CD4-positive, alpha-beta T cell treated with Interleukin-1 beta for 1 hour (primary cell): ENCODE measurements at places on chromosomes 2 and 18.

DNA sequence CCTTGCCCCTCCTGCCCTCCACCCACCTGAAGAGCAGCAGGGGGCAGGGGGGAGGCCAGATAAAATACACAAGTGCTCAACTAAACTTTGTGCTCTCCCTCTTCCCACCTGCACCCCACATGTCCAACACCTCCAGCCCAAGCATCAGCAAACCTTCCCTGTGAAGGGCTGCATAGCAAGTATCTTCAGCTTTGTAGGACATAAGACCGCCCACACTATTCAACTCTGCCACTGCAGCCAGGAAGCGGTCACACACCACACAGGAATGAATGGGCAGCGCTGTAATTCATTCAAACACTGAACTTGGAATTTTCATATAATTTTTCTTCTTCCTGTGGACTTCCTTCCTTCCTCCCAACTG, 27.5 kb downstream of the TFCP2L1 start:
- DNase-seq: no peak

- no peak for DNase-seq
Measured at GRCh38 chr2:135093670-135094330, 41.7 kb downstream of the RAB3GAP1 start.

GRCh38 chr2:42930025-42930581, 137.7 kb upstream of the HAAO start:
- DNase-seq: no peak

DNA sequence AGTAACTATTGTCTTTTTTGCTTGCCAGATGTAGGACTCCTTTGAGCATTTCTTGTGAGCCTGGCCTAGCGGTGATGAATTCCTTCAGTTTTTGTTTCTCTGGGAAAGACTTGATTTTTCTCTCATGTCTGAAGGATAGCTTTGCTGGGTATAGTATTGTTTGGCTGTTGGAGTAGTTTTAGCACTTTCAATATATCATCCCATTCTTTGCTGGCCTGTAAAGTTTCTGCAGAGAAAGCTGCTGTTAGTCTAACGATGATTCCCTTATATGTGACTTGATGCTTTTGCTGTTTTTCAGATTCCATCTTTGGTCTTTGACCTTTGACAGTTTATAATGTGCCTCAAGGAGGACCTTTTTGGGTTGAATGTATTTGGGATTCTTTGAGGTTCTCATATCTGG, 12.7 kb downstream of the ZDBF2 start:
- no peak for DNase-seq

- DNase-seq: no peak
Measured at GRCh38 chr2:105291981-105292380, 37.6 kb downstream of the TGFBRAP1 start.

DNA sequence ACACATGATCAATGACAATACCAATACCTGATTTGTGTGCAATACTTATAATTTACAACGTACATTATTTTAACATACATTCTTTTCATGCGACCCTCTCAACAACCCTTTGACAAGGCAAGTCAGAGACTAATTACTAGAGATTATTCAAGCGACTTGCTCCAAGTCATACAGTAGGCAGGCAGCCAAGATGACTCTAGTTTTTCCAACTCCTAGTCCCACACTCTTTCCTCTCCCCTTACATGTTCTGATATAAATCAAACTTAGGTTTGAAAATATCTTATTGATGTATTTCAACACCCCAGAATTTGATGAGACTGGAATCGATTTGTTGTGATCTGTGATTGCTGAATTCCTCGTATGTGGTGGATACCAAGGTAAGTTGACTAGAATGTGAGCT, 8.0 kb upstream of the CYP27C1 start:
- DNase-seq: no peak

DNA sequence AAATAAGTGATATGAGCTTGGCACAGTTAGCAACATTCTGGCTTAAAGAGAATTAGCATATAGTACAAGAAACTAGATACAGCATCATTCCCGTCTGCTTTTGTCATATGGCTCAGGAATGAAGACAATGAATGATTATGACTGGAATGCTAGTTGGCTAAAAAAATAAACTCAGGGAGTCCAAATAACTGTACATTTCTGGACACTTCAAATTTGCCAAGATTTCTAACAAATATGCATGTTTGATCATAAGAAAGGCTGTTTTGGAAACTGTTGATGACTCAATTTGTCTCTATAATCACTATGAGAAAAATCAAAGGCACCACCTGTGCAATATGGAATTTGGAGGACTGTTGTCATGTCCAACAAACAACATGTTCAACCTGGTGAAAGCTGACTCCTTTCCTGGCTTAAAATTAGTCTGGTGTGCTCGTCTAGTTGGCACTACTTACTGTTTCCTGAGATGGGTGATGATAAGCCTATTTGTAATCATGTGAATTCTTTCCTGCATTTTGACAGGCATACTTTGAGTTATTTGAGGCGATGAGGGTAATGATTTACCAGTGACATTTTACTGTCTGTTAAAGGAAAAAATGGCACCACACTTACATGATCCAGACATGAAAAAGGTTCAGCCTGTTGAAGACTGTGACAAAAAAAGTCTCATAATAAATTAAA, 133.9 kb upstream of the CDH20 start:
- no peak for DNase-seq

GRCh38 chr2:42775810-42776209, 11.9 kb upstream of the OXER1 start:
- DNase-seq: no peak

DNA sequence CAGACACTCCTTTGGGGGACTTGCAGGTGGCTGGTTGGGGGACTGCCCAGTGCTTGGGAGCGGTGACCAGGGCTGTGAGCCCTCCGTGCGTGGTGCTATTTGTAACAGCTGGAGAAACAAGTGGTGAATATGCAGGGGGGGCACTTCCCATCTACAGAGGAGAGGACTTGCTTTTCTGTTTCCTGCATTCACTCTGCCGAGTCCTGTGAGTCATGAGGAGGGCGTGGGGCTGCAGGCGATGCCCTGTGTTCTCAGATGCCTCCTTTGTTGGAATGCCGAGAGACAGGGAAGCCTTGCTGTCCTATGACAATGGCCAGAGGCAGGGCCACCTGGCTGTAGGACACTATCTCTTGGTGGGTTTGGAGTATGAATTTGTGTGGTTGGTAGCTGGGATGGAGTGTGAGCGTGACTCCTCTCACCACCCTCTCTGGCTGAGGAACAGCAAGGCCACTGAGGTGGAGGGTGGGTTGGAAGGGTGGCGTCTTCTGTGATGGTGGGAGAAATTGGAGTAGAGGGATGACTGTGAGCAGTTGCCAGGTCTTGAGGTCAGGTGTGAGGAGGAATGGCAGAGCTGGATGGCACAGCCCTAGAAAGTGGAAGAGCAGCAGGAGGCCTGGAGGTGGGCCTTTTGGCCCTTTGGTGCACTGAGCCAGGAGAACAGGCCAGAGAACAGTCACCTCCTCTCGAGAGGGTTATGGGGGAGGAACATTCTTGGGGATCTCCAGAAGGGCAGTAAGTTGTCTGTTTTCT, 24.3 kb downstream of the FHOD3 start:
- DNase-seq: no peak

DNA sequence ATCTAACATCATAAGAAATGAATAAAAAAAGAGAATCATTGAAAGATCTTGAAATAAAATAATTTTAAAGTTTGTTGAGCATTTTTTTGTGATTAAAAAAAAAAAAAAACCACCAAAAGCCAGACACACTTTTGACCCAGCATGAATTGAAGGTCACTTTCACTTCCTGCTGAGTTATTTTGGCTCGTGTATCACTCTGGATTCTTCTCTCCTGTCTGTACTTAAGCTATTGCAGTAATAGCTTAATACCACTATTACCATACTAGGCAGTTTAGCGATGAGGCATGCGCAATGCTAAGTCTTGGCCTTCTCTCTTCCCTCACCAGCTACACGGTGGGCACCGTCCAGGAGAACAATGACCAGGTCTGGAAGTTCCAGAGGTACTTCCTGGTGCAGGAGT, 54.5 kb upstream of the SPP2 start:
- DNase-seq: no peak

GRCh38 chr2:106956879-106957278, 70.9 kb upstream of the ST6GAL2 start:
- DNase-seq: no peak

DNA sequence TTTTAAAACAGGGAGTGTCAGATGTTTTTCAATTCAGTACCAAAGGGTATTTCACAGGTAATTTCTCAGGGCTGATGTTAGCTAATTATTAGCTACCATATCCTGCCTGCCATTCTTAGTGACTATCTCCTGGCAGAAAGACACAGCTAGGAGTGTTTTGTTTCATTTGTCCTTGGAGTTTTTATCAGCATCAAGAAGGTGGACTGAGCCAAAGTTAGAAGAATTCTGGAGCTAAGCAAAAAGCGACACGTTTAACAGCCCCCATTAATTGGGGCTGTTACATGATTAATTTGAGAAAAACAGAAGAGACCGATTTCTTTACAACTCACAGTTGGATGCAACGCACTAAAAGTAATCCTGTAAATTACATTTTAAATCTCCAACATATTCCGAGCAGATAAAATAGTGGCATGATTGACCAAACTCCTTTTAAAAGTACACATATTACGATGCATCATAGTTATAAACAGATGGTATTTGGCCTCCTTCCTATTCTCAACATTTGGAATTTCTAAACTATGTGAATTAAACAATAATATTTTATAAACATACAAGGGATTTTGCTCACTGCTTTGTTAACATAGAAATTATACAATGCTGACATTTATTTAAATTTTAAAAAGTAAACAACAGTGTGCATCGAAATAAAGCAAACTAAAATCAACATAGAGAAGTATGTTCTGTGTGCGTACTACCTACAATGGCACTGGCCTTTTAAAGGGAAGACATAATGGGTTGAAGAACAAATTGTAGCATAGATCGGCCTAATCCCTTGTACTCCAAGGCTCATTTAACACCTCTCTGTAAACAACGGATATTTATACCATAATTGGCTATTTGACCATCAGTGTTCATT, 585.1 kb downstream of the ZEB2 start:
- no peak for DNase-seq

DNA sequence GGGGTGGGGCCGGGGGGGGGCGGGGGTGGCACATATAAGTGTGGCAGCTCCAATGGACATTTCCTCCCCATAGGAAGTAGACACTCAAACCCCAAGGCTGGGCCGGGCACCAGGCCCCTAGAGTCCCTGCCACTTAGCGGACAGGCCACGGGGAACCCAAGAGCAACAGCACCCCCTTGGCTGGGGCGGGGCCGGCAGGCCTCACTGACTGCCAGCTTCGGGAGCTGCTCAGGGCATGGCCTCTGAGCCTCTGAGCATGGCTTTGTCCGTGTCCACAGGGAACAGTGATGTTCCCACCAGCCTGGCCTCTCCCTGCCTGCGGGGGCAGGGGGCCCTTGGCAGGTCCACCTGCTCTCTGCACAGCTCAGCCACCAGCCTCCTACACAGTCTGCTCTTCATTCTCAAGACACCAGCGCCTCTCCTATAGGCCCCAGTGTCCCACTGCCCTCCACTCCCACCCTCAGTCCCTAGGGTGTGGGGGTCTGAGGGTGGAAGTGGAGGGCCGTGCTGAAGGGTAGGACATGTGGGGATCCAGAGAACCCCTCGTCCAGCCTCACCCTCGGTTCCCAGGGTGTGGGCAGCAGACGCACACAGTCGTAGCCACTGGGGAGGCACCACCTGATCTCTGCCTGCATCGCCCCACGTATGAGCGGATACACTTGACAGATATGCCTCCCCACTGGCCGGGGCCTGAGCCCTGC, 106.7 kb downstream of the FAM210A start:
- DNase-seq: no peak

- DNase-seq: no peak
Measured at GRCh38 chr2:28434600-28434989, 41.9 kb downstream of the FOSL2 start.

DNA sequence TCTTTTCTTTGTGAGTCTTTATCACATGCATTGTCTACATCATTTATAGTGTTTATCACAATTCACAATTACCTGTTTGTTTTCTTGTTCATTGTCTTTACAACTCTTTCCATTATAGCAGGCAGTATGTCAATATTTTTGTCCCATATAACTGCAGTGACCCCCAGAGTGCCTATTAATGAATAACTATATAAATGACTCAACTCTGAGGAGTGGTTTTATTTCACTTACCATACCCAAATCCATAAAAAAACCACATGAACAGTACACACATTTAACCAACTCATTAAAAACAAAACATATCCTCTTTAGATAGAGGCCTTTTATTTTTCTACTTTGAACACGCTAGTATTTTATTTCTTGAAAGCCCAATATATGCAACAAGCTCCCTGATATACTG, 1419.1 kb upstream of the NXPH2 start:
- DNase-seq: no peak

DNA sequence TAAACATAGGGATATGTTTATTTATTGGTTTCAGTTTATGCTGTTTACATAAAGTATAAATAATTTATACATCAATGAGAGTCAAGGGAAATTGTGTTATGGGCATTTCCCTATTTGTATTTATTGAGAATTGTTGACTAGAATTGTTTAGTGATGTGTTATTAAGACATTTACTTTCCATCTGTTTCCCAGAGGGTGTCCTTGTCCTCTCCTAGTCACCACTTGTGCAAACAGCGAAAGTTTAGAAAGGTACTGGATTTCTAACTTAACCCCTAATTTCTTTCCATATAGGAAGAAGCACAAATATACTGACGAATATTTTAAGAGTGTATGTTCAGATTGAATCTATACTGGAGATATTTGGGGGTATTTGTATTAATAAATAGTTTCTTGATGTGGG, 6.7 kb downstream of the UBE2E3 start:
- no peak for DNase-seq

DNA sequence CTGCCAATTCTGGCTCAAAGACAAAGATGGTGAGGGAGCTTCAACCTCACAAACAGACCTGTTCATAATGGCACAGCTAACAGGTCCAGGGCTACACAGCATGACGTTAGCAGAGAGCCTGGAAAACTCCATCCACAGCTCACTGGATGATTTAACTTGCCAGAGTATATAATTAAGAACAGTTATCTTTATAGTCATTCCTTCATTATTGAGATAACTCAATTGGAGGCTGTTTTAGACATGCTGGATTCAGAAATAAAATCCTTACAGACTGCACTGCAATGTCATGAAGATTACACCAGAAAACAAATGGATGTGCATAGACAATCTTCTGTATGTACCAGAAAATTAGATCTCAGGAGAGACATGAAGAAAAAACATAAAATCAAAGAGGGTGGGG, 55.1 kb upstream of the LYPD1 start:
- no peak for DNase-seq

DNA sequence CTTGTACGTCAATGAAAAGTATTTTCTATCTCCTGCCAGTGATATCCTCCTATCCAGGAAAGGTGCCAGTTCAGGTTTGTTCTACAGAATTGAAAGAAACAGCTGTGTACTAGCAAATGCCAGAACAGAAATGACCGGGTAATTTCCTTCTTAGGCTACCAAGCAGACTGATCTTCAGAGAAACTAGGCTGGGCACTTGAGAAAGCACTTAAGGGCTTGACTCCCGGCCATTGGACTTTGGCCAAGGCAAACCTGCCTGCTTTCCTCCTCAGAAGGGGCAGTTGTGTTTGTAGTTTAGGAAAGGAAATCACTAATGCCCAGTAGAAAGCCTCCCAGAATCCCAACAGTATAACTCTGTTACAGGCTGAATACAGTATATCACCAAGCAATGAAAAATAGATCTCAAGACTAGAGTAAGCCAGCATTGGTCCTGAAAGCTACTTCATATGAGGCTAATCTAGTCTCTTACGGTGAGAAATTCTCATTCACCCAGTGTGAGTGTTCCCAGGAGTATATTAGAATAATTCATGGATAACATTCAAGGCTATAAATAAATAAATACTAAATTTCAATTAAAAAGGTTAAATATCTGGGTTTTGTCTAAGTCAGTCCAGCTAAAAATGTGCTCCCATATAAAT, 43.0 kb upstream of the COL5A2 start:
- no peak for DNase-seq

GRCh38 chr2:7201851-7202250, 284.6 kb downstream of the RNF144A start:
- no peak for DNase-seq

GRCh38 chr18:79680100-79680879, 687 bp downstream of the CTDP1 start:
- peak; percentile 43 for DNase-seq
